Urothelium cell line (cell line): ENCODE measurements at places on chromosomes 13 and 19.

GRCh38 chr19:7395360-7396066 lies 46.8 kb downstream of the ARHGEF18 start:
- no peak for DNase-seq

DNA sequence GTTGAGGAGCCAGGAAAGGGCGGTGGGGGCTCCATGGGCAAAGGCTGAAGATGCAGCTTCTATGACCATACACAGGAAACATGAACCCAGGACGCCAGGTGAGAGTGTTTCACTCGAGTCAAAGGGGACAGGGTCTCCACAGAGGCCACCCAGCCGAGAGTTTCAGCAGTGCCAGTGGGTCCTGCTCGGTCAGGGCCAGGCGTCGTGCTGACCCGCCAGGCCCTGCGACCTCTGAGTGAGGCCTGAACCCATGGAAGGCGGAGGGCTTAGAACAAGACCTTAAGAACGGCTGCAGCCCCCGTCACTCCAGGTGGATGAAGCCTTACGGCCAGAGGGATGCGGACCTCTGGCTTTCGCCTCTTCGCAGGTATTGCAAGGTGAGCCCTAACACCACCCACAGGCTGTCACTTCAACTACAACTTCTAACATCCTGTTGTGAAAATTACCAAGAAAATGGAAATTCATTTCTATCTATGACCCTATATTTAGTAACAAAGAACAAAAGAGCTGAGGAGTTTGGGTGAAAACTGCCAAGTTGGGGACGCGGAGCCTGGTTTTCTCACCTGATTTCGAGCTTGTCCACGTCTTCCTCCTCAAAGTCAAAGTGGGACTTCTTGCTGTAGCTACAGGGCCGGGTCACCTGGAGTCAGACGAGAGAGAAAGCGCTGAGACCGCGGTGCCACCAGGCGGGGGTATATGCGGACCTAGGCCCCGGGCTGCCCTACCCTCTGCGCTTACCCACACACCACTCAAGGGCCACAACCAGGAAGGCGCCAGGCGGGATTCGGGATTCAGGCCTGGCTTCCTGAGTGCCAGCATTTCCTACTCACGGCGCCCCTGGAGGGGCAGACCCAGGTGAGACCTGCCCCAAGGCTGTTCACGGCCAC lies 50.1 kb upstream of the C13orf46 start:
- no peak for DNase-seq

DNA sequence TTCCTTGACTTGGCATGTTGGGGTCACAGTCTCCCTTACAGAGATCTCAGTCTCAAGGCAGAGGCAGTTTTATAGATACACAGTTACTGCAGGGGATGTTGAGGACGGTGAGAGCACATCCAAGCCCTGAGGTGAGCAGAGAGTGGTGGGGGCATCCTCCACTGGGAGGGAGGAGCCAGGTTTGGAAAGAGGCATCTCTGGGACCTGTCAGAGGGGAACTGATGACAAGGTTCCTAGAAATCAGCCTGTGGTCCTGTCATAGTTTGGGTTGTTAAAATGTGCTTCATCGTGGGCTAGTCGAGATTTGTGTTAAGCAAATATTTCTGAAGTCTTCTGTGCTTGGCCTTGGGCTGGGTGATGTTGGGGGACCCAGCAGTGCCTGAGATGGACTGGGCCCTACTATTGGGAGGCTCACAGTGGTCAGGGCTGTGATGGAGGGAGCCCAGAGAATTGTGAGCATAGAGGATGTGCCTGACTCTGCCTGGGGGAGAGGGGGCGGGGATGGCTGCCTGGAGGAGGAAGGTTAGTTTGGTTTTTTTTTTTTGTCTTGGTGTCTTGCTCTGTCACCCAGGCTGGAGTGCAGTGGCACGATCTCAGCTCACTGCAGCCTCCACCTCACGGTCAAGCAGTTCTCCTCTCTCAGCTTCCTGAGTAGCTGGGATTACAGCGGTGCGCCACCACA lies 3.9 kb downstream of the SUPT5H start:
- no peak for DNase-seq

DNA sequence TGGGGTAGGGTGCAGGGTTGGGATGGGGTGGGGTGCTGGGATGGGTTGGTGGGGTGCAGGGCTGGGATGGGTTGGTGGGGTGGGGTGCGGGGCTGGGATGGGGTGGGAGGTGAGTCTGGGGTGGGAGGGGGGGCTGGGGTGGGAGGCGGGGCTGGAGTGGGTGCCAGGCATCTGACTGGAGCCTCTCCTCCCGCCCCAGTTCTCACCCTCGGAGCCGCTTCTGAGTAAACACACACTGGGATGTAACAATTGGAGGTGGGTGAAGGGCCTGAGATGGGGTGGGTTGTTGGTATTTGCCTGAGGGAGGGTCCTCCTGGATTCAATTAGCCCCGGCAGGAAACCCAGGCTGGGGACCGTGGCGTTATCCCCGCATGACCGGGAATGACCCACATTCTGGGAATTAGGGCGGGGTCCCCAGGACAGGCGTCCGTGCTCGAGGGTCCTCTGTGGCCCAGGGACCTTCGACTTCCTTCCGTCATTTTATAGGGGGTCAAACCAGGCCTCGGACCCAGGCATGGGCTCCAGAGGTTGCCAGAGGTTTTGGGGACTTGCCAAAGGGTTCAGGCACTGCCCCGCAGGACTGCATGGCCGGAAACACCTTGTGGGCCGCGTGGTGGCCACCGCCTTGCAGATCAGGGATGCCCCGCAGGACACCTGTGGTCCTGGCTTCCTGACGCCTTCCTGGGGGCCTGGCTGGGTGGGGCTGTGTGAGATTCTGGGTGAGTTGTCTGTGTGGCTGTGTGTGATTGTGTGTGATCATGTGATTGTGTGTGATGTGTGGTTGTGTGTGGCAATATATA lies 1.4 kb downstream of the TMPRSS9 start:
- DNase-seq: no peak

GRCh38 chr13:111228262-111229144 lies 91.9 kb upstream of the TEX29 start:
- DNase-seq: no peak

GRCh38 chr13:77519808-77520207 lies 15.7 kb upstream of the SCEL start:
- DNase-seq: no peak

- DNase-seq: no peak
These were observed 4.8 kb downstream of the MBD3 start for GRCh38 chr19:1587872-1588271.

DNA sequence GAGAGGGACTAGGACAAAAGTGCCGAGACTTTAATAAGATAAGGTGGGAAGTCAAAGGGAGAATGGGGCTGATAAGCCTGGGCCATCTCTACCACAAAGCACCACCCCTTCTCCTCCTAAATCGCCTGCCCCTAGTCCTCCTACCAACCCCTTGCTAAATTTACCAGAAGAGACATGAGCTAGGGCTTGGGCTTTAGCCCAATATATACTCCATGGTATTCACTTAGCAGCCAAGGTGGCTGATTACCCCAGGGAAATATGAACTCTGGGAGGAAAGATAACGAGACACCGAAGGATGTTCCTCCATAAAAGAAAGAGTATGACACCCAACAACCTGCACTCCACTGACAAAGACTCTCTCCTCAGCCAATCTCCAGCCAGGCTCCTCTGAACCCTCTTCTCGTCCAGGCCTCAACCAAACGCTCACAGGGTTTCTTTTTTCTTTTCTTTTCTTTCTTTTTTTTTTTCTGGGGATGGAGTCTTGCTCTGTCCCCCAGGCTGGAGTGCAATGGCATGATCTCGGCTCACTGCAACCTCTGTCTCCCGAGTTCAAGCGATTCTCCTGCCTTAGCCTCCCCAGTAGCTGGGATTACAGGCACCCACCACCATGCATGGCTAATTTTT lies 610.2 kb downstream of the UQCRFS1 start:
- no peak for DNase-seq

DNA sequence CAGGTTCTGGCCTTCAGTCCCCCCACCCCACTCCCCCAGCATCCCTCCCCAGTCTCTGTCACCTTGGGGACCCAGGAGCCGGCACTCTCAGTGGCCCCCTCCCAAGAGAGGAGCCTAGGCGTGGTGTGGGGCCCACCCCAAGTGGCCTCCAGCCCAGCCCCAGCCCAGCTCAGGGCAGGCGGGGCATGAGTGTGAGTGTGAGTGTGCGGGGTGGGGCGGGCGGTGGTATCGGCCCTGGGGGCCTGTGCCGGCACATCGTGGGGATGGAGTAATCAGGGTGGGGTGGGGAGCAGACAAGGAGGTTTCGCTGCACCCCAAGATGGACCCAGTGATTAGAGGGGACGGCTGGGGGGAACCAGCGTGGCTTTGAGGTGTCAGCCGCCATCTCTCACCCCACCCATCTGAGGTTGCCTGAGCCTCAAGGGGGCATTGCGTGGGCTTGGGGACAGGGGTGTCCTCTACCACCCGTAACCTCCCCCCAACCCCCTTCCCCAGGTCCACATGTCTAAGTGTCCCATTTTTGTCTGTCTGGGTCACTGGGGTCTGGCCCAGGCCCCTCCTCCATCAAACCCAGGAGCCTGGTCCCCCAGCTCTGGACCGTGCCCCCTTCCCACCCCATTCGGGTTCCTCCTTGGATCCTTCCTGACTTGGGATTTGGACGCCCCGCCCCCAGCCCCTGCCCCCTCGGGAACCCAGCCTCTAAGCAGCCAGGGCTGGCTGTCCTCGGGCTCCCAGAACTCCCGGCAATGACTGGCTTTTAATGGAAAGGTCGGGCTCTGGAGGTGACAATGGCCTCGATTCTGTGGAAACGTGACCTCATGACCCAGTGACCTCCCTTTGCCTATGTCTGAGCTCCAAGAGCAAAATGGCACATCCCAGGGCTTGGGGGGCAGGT lies 6.9 kb upstream of the SULT2B1 start:
- no peak for DNase-seq

- no peak for DNase-seq
These were observed 18.2 kb downstream of the CCNA1 start for GRCh38 chr13:36450534-36450933.

GRCh38 chr19:44772959-44773358 lies 4.7 kb upstream of the CBLC start:
- DNase-seq: no peak

- no peak for DNase-seq
These were observed 31.5 kb upstream of the FNDC3A start for GRCh38 chr13:48944221-48944620.

DNA sequence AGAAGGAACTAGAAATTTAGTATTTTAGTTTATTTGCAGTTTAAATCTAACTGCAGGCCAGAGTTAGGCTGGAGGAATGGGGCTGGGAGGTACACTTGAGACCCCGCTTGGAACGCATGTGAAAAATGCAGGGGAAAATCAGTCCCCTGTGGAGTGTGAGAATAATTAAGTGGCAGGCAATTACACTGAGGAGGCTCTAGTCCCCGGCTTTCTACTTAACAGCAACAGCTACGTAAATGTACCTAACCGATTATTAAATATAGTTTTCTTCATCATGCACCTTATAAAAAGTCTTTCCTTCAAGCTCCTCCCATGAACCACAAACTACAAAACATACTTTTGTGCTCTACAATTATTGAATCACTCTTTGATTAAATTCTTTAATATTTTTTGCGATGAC lies 804 bp downstream of the ZNF708 start:
- DNase-seq: no peak

DNA sequence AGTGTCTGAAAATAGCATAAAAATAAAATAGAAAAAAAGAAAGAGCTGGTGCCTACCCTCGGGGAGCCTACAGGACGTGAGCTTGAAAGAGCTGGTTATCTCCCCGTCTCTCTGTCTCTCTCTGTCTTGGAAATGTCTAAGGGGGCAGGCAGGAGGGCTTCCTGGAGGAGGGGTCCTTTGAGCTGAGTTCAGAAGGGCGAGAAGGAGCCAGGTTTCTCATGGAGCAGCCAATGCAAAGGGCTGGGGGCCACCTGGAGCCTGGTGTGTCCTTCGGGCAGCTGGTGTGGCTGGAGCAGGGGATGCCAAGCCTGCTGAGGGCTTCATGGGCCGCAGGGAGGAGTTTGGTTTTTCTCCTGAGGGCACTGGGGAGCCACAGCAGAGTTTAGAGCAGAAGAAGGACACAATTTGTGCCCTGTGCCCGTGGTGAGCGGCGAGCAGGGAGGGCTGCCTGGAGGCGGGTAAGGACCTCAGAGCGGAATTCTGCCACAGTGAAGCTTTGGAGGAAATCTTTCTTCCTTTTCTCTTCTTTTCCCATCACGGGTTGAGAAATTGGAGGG lies 38.7 kb downstream of the EFNA2 start:
- no peak for DNase-seq

DNA sequence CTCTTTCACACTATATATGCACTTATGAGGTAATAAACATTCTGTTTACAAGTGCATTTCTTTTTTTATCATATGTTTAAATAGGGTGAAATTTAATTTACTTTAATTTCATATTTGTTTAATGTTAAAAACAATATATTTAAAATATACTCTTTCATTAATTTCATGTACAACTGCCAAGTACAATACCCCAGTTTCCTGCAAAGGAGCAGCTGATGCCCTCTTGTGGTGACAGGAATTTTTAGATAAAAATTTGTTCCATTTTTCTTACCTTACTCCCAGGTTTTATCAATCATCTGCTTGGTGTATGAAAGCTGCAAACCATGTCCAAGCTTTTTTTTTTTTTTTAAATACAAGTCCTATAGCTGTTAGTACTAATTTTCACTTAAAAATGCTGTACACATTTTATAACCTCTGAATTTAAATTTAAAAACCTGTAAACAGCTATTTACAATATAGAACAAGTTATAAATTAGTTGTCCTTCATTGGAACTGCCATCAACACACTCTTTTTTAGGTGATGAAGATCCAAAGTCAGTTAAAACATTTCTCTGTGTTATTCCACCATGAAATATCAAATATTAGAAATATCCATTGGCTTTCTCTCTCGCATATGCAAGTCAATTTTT lies 4.9 kb downstream of the PCDH20 start:
- DNase-seq: peak; percentile 9

GRCh38 chr13:97328222-97328790 lies 105.7 kb upstream of the RAP2A start:
- peak; percentile 33 for DNase-seq

DNA sequence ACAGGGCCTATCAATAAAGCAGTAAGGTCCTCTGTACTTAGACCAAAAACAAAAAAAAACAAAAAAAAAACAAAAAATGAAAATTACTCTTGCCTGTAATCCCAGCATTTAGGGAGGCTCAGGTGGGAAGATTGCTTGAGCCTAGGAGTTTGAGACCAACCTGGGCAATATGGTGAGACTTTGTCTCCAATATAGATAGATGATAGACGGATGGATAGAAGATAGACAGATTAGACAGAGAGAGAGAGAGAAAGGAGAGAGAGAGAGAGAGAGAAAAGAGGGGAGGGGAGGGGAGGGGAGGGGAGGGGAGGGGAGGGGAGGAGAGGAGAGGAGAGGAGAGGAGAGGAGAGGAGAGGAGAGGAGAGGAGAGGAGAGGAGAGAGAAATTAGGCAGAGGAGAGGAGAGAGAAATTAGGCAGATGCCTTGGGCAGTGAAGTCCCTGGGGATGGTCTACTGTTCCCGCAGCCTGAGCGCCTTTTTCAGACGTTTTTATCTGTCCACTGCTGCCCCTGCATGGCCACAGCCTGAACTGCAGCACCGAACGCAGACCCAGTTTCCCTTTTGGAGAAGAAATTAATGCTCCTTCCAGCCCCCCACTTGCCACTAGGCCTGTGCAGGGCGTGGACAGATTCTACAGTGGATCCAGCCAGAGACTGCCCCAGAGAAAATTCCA lies 9.8 kb upstream of the ZNF627 start:
- DNase-seq: peak; percentile 67
